ENCODE measurements at places on chromosomes 4 and X.

GRCh38 chrX:132204629-132205028 is 14.6 kb downstream of the RAP2C start:
- no peak for DNase-seq

GRCh38 chr4:62030958-62031357 is 830.8 kb downstream of the ADGRL3 start:
- no peak for DNase-seq

DNA sequence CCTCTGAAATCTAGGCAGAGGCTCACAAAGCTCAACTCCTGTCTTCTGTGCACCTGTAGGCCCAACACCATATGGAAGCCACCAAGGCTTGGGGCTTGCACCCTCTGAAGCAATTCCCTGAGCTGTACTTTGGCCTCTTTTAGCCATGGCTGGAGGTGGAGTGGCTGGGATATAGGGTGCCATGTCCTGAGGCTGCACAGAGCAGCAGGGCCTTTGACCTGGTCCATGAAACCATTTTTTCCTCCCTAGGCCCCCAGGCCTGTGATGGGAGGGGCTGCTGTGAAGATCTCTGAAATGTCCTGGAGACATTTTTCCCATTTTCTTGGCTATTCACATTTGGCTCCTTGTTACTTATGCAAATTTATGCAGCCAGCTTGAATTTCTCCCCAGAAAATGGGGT is 20.9 kb upstream of the COL25A1 start:
- DNase-seq, result no peak

- no peak for DNase-seq
Observed at GRCh38 chrX:41308884-41309647, 24.9 kb upstream of the DDX3X start.

DNA sequence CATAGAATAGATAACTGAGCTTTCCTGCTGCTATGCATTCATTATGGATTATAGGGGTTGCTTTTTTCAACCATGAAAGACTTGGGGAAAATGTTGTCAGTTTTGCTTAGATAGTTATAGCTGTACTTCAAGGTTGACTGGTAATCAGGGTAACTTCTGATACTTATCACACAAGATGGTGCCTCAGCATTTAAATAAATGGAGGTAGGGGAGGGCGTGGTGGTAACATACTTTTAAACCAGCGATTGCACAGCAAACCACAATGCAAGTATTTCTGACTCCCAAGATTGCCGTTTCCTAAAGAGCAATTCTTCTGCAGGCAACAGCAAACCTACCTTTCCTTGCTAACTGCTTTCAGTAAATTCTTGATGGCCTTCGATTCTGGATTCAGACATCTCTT is 1.3 kb downstream of the CXCL10 start:
- no peak for DNase-seq
